IPS DF 19.7 (cell line): ENCODE measurements at places on chromosomes 6 and 20.

DNA sequence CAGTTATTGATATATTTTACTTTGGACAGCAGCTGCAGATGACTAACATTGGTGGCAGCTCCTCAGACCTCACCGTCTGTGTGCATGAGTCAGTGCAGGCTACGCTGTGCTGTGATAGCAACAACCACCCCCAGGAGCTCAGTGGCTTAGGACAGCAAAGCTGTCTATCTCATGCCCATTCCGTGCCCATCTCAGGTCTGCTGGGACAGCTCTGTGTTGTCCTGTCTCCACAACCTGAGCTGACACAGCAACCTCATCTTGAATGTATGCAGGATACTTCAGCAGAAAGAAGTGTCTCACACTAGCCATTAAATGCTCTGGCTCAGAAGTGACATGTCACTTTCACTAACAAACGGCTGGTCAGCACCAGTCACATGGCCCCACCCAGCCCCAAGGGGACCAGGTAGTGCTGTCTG is 47.7 kb downstream of the BANF2 start:
- no peak for DNase-seq

- no peak for DNase-seq
These were observed 185.6 kb downstream of the GPX5 start for GRCh38 chr6:28711325-28711724.

GRCh38 chr20:23047738-23048214 is 1.7 kb downstream of the THBD start:
- DNase-seq = no peak

- no peak for DNase-seq
These were observed 4.1 kb downstream of the NHLRC1 start for GRCh38 chr6:18118330-18118729.

- DNase-seq = no peak
These were observed 22.0 kb downstream of the C6orf15 start for GRCh38 chr6:31090275-31090972.
